Stimulated activated CD8-positive, alpha-beta memory T cell treated with anti-CD3 and anti-CD28 coated beads, Interleukin-4, amount 100 ng/mL, for 48 hours (primary cell): ENCODE measurements at places on chromosomes 5 and 9.

DNA sequence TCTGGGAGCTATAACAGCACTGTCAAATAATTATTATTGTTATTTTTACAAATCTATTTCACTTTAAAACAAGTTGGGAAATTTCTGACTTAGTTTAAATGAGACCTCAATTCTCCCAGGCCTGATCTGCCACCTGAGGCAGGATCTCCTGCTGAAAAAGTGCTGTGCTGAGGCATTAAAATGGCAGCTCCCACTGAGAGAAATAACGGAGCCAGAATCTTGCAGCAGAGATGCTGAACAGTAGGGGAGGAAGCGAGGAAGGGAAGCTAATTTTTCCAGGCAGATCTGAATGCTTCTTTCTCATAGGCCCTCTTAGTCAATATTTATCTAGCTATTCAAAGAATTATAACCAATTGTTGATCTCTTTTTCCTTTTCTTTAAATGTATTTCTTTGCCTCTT, 196.3 kb downstream of the ZNF462 start:
- no peak for DNase-seq

DNA sequence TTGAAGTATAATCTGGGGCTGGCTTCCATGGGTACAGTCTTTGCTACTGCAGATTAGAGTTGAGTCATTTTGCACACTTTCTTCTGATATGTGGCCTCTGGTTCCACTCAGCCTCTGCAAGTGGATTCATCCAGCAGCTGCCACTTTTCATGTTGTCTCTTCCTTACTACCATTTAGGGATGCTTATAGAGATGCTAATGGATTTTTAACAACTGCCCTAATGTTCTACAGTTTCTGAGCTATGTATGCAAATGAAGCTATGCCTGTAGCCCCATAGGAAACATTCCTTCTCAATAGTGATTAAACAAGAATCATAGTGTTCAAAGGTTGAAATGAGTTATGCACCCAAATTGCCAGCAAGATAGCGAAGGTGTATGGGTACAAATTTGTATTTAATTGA, 456.0 kb upstream of the ITGA1 start:
- DNase-seq: no peak

DNA sequence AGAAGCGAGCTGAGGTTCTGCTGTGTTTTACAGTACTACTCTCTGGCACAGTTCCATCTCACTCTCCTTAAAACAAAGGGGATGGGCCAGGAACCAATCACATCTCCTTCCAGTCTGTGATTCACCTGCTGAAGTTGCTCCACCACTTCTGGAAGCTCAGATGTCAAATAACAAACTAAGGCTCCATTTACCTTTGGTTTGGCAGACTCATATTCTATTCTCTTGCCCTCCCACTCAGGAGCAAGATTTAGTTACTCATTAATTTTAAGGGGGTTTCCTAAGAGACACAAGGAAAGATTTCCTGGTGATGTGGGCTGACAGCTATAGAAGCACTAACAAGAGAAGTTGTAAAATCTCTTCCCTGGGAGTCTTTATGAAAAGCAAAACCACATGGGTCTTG, 37.8 kb upstream of the KIF2A start:
- DNase-seq: no peak

DNA sequence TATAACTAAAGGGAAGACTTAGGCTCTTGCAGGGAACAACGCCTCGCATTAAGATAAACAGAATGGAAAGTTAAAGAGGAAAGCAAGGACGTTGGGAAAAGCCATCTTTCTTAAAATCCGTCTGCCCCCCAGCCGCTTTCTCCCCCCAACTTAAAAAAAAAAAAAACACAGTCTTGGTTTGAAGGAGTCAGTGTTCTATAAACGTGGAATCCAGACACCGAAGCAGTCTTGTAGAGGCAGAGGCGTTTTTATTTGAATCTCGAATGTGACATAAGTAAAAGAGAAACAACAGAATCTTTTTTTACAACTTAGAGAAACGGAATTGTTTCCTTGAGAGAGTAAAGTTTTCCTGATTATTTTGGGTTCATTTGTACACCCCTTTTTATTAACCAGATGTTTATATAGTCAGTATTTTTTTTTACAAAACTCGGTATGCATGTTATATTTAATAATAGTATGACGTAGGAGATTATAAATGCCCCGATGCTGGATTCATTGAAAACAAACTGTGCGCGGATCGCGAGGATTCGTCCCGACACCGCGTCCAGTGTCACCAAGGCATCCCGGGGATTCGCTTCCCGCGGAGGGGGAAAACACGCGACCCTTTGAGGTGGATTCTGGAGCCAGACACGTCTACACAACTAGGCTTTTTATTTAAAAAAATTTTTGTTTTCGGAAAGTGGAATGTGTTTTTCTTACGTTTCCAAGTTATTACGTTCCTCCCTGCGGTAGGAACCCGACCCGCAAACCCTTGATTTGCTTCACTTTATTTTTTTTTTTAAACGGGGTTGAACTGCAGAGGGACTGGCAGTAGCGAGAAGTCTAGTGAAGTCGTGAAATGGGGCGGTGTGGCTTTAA, 6.7 kb downstream of the PTCH1 start:
- no peak for DNase-seq

DNA sequence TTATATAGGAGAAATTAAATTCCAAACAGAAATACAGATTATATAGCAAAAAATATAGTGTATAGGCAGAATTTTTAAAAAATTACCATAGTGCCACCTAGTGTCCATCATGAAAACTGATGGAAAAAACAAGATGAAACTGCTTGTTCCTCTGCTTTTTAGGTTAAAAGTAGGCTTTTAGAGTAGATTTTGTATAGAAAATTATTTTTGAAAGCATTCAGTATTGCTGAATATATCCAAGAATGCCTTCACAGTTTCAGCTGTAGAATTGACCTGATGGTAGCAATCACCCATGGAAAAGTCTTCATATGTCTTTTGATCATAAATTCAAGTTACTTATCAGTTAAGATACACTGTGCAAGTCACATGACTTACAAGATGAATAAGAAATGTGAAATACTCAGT, 19.7 kb downstream of the RIOK2 start:
- no peak for DNase-seq
